ENCODE measurements at places on chromosomes 7 and 10.
A peak's percentile ranks its signal among the peaks of the same experiment; 100 is the strongest.

DNA sequence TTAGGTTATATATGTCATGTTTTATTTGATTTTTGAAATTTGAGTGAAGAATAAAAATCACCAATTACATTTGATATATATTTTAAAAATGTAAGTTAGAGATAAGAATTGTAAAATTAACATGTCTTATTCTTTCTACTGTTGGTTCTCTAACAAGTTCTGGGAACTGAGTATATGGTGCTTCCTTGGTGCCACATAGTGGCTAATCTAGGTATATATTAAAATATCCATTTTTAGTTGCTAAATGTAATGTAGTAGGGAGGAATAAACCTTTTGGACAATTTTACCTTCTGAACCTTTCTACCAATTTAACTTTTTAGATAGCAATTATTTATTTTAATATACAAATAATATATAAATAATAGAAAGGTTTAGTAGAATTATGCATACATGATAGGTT lies 17.5 kb downstream of the CFAP69 start:
- no peak for DNase-seq

DNA sequence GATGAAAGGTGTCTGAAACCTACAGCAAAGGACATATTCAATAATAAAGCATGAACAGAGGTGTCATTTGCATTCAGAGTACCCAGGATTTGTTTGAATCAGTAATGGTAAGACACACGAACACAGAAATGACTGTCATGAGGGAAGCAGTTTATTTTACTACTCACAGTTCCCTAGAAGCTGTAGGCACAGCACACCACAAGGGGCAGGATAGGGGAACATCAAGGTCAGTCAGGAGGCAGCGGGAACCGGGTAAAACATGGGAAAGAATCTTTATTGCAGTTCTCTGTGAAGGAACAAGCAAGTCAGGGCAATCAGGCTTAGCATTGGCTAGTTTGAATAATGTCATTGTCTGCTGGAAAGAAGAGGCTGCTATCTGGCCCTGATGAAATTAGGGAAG lies 70.2 kb upstream of the PDSS1 start:
- no peak for DNase-seq

DNA sequence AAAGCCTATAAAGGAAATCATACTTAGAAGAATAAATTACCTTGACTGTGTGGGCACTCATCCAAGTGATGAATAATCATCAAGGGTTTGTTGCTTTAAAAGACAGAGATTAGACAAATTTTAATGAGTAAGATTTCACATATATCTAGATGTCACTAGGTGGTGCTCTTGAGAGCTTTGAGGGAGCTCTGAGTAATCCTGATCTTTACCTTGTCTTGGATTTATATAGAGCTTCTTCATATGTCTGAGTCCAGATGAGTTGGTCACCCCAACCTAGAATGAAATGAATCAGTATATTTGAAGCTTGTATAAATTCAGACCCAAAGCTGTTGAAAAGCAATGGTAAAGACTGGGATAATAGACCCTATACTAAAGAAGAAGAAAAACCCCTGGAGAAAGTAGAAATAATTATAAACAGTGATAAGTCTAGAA lies 3.7 kb downstream of the AGR2 start:
- DNase-seq = peak; percentile 24

DNA sequence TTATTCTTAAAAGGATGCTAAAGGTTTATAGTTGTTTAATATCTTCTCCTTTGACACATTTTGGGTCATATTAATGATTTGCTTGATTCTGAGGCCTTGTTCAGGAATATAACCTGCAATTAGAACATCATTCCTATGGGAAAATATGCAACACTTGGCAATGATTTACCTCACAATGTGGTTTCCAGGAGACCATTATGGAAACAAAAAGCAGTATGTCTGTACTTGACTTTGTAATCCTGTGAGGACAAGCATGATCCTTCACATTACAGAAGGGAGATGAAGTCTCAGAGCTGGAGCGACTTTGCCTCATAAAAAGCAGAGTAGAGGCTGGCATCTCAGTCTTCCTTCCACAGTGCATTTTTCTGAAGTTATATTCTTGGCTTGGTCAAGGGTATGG lies 57.0 kb upstream of the CDCA7L start:
- no peak for DNase-seq

DNA sequence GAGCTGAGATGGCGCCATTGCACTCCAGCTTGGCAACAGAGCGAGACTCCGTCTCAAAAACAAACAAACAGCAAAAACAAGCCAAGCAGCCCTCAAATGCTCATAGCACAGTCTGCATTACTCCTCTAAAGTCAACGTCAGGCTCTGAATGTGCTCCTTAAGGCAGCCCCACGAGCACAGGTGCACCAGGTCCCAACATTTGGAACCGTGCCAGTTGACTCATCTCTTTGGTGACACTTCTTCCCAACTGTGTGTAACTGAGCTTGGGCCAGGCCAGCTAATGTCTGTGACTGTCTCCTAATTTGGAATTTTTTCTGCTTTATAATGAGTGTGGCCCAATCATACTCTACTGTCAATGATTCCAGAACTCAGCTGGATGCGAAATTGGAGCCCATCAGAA lies 66.3 kb upstream of the EFCAB10 start:
- DNase-seq = no peak

DNA sequence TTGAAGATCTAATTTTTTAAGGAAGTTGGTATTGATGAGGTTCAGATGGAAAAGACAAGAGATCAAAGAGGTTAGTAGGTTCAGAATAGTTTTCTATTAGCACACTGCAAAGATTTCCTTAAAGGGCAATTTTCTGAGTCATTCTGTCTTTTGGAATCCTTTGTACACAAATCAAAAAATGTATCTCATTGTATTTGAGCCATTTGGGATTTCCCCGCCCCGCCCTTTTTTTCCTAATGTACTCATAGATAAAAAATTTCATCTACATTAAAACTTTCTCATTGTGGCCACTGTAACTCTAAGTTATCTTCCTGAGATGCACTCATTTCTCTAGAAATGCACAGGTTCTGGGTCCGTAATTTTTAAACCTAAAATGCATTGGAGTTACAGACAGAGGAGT lies 12.1 kb downstream of the GIMAP6 start:
- DNase-seq = no peak

GRCh38 chr7:133155642-133156041 lies 73.8 kb upstream of the CHCHD3 start:
- DNase-seq = no peak

GRCh38 chr10:506451-507354 lies 182.8 kb downstream of the DIP2C start:
- no peak for DNase-seq

DNA sequence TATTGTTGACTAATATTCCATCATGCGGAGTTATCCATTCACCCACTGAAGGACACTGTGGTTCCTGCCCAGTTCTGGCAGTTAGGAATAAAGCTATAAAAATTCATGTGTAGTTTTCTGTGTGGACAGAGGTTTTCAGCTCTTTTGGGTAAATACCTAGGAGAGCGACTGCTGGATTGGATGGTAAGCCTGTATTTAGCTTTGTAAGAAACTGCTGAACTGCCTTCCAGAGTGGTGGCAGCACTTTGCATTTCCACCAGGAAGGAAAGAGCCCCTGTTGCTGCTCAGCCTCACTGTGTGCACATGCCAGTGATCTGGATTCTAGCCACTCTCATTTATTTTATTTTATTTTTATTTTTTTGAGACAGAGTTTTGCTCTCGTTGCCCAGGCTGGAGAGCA lies 14.2 kb downstream of the ZNF775 start:
- DNase-seq = no peak

DNA sequence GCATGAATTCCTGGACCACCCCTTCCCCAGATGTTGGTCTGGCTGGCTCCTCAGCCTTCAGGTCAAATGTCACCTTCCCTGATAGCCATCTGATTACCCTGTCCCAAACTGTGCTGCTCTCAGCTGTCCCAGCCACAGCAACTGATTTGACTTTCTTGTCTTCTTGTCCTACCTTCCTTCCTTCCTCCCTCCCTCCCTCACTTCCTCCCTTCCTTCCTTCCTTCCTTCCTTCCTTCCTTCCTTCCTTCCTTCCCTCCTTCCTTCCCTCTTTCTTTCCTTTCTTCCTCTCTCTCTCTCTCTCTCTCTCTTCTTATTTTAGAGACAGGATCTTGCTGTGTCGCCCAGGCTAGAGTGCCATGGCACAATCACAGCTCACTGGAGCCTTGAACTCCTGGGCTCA lies 242.5 kb downstream of the RPS24 start:
- no peak for DNase-seq

DNA sequence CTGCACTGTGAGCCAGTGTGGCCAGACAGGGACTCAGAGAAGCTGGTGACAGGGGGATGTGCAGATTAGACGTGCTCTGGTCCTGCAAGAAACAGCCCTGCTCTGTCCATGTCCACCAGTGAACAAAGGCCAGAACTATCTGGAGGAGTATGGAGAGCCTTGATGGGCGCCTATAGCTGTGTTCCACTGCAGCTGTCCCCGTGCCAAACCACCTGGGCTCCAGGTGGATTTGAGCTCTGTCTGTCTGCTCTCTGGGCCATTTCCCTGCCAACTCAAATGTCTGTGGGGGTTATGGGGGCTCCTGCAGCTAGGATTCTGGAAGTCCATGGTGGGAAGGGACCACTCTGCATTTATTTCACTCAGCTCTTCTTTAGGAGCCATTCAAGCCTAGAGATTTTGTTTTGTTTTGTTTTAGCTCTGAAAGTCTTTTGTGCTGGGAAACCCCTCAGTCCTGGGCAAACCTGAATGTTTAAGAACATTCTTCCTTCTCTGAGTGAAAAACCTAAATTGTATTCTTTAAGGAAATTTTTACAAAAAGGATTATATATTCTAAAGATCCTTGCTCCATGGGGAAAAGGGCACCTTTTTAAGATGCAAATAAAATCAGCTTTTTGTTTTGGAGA lies 1039.5 kb upstream of the SORCS1 start:
- no peak for DNase-seq

DNA sequence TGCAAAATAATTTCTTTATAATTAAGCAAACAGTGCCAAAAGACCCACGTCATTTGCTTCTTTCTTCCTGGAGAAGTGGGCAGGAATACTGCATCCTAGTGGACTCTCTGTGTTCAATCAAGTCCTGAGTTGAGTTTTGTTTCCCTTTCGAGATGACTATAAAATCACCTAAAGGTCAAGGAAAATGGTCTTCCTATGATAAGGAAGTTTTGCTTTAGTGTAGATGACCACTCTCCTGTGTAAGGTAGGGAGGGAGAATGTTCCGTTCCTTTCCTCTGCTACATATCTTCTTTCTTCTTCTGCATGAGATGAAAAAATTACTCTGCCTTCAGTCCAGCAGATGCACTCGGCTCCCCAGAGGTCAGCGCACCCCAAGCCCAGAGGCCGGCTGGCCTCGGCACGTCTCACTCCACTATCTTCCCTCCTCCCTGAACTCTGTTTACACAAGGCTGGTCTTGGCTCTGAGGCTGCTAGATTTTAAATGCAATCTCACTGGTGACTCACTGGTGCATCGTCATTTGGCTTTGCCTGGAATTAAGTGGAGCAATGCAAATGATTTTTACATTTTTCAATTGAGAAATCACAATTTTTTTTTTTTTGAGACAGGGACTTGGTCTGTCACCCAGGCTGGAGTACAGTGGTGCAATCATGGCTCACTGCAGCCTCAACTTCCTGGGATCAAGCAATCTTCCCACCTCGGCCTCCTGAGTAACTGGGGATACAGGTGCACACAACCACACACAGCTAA lies 18.6 kb upstream of the VDAC2 start:
- DNase-seq = peak; percentile 93

GRCh38 chr10:61684894-61685507 lies 22.3 kb downstream of the CABCOCO1 start:
- DNase-seq = no peak

DNA sequence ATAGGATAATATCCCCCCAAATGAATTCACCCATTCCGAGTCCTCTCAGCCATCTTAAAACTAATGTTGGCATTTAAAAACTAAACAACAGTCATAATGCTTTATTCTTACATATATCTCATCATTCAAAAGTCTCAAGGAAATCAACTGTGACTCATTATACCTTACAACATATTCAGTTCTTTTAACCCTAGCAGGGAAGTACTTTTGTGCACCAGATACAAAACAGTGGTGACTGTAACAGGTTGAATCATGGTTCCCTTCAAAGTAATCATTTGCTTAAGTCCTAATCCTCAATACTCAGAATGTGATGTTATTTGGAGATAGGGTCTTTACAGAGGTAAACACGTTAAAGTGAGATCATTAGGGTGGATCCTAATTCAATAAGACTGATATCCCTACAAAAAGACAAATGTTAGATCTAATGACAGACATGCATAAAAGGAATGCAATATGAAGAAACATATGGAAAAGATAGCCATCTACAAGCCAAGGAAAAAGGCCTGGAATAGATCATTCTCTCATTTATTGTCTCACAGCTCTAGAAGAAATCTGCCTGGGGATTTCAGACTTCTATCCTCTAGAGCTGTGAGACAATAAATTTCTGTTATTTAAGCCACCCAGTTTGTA lies 42.3 kb downstream of the RELN start:
- no peak for DNase-seq

DNA sequence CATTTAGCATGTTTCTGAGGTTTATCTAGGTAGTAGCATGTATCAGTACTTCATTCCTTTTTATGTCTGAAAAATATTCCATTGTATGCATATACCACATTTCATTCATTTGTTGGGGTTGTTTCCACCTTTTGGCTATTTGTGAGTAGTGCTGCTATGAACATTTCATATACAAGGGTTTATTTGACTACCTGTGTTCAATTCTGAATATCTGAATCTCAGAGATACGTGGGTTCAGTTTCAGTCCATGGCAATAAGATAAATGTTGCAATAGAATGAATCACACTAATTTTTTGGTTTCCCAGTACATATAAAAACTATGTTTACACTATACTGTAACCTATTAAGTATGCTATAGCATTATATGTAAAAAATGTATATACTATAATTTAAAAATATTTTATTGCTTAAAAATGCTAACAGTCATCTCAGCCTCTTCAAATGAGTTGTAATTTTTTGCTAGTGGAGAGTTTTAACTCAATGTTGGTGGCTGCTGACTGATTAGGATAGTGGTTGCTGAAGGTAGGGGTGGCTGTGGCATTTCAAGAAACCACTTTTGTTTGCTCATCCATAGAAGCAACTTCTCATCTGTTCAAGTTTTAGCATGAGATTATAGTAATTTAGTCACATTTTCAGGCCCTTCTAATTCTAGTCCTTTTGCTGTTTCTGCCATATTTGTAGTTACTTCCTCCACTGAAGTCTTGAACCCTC lies 13.9 kb downstream of the PLEKHA1 start:
- no peak for DNase-seq

DNA sequence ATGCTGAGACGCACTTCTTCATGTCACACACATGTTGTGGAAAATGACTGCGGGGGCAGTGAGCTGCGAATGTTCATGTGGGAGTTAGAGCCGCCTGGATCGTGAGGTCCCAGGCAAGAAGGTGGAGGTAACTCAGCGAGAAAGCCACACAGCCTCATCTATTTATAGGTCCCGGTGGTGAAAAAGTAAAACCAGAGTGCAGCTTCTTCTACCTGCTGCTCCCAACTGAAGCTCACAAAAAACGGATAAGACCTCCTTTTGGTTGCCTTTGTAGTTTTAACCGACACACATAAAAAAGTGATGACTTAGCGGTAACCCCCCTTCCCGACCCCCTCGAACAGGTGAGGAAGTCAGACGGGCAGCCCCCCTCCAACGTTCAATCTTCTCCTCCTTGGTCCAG lies 276.9 kb downstream of the GATA3 start:
- DNase-seq = no peak

- no peak for DNase-seq
Observed at GRCh38 chr7:127689194-127689772, 37.3 kb downstream of the SND1 start.
